ENCODE measurements at places on chromosomes 3 and 15. TPM values are rescaled to one million over a fixed set of nuclear protein-coding genes. Genes with fewer than 3 reads are reported as not detected.

The XPC gene
- 34.7 TPM for total RNA-seq

The C3orf70 gene
- total RNA-seq = under 0.01 TPM

The SAMD7 gene
- not detected for total RNA-seq

The LTF gene
- total RNA-seq = 3.2 TPM

The RAP2B gene
- 22.1 TPM for total RNA-seq

The SEMA5B gene
- total RNA-seq = 0.27 TPM

The PPP2R3A gene
- total RNA-seq = 2.2 TPM

The PRC1 gene
- total RNA-seq = 28.8 TPM

The OR5K2 gene
- not detected for total RNA-seq

The PPP1R14D gene
- not detected for total RNA-seq

The GRK7 gene
- not detected for total RNA-seq

- DNase-seq = no peak
Measured at GRCh38 chr15:47188758-47189507, 528.4 kb upstream of the SEMA6D start.

DNA sequence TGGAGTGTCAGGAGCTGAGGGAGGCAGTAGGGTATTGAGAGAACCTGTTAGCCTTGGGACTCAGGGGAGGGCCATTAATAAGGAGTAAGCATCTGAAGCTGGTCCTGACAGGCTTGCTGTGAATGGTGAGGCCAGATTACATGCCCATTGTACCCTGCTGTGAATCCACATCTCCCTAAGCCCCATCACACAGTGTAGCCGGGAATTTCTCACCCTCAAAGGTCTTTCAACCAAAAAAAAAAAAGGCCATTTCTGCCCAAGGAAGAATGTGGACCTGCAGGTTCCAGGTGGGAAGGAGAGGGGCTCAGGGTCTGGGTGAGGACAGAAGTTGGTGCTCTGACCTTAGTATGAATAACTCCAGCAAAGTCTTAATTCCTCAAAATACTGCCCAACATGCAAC, 37.2 kb downstream of the MAGEF1 start:
- DNase-seq = no peak

GRCh38 chr3:130779486-130779885, 32.9 kb upstream of the PIK3R4 start:
- DNase-seq = no peak

GRCh38 chr3:120284747-120285507, at the start of gene GPR156:
Gene GPR156, minus strand, starts transcription at chr3:120285222. Its CDS starts 41,124 bp downstream, at chr3:120244098.
- DNase-seq = peak; percentile 21

- DNase-seq = no peak
Measured at GRCh38 chr3:154227531-154227930, 96.8 kb downstream of the DHX36 start.

GRCh38 chr3:148974726-148975125, 16.6 kb upstream of the GYG1 start:
- DNase-seq = peak; percentile 24

DNA sequence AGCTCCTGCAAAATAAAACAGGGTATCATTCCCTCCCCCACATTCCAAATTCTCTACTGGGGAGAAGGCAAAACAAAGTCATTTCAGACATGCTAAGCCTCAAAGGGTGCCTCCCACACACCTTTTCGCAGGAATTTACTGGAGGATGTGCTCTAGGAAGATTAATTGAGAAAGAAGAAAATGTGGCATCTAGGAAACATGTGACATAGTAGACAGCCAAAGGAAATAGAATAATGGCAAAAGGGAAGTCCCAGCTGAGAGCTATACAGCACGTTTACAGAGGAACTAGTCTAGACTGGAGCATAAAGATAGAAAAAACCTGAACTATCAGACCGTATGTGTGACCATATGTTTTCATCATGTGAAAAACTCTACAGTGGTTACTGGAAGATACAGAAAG, 58.8 kb upstream of the MELTF start:
- peak; percentile 18 for DNase-seq

- DNase-seq = no peak
Measured at GRCh38 chr3:176041812-176042211, 1155.5 kb downstream of the TBL1XR1 start.

- peak; percentile 73 for DNase-seq
Measured at GRCh38 chr15:89654847-89655805, at the start of gene KIF7. Gene KIF7, minus strand, starts transcription at chr15:89655467. Its CDS starts 2,537 bp downstream, at chr15:89652930.

DNA sequence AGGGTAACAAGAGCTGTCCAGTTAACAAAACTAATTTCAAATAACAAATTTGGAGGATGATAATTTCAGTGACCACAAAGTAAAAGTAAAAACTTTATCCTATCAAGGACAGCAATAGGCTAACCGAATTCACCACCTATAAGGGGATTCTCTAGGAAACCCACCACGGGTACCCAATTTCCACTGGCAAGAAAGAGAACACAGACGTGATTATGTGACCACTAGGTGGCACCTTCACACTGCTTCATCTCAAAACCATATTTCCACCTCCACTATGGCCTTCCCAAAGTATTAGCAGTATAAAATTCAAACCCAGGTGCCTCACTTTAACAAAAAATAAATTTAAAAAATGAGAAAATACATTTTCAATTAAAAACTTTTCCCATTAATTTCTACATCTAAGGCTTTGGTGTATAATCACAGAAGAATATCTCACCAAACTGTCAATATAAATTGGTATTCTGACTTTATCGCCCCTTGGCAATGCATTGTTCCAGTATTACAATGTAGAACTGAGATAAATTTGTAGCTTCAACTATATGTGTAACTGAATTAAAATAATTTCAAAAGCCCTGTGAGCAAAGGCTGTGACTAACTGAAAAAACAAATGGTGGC, 96.5 kb downstream of the FSIP1 start:
- peak; percentile 66 for DNase-seq

- no peak for DNase-seq
Measured at GRCh38 chr15:88174571-88174970, 82.0 kb downstream of the NTRK3 start.

DNA sequence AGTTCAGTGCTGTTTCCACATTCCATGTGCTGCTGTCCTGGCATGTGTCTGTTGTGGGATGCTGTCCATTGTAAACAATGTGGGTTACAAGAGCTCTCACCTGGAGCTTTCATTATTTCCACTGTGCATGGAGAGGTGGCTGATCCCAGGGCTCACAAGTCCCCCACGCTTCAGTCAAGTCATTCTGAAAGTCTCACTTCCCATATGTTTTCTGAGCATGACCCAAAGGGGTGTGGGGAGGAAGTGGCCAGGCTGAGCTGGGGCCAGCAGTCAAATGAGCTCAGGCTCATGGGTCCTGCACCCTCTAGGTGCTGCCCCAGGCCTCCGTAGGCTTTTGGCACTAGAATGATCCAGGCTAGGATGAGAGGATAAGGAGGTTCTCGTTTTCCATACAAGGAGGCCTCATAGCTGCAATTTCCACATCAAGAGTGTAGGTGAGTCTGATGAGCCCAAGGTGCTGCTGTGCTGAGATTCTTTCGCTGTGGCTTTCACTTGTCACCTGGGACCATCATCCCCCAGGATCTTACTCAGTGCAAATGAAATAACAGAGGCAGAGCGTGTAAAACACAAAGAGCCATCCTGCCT, 22.0 kb downstream of the STARD5 start:
- DNase-seq = no peak

DNA sequence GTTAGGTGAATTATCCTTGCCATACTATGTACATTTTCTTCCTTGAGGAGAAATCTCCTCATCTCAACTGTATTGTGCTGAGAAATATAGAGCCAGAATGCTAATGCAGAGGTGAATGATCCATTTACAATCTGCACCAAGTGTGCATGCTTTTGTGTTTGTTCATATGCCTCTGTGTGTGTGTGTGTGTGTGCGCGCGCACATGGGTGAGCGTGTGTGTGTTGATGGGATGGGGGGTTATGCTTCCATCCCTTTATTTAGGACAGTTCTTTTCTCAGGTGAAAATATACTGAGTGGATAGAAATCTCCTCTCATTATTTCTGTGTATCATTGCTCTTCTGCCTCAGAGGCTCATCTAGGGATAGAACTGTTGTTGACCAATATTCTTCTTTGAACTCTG, 626.1 kb downstream of the MCTP2 start:
- no peak for DNase-seq

GRCh38 chr3:128242818-128243601, 89.7 kb downstream of the EEFSEC start:
- no peak for DNase-seq

DNA sequence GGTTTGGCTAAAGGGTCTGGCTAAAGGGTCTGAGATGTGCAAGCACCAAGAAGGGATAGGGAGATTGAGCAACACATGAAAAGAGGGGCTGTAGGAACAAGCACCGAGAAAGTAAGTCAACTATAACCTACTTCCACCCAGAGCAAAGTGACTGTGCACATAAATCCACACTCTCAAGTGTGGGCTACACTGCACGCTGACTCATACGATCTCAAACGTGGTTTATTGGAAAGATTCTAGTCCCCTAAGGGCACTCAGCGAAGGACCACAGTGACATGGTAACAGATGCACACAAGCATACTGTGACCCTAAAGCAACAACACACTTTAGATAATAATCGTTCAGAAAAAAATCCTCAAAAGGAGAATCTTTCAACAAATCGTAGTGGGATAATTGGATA, 48.0 kb downstream of the EHHADH start:
- no peak for DNase-seq

DNA sequence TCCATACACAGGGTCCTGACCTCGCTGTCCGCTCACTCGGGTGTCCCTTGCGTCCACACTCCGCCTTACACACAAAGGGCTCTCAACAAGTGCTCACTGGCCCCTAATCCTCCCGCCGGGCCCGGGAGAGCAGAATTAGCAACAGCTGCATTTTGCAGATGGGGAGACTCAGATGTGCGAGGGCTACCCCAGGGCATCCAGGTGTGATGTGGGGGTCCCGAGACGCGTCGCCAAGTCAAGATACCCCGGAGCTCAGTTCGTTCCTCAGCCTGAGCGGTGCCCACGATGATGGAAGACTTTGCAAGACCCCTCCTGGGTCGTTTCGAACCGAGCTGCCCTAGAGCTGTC, 14.9 kb upstream of the WNT7A start:
- DNase-seq = no peak

DNA sequence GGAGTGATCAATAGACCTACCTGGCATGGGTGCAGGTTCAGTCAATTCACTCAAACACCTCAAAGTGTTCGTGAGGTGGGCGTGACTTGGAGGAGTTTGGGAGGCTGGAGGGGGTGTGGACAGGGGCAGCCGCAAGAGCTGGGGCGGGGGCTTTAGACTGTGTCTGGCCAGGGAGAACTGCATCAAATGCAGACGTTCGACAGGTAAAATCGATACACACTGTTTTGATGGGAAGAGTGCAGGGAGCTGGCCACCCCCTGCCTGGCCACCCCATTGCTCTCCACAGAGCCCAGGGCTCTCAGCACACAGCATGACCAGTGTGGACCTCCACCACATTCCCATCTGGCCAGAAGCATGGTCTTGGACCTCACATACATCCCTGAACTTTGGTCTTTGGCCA, 412.1 kb downstream of the OCA2 start:
- DNase-seq = no peak

DNA sequence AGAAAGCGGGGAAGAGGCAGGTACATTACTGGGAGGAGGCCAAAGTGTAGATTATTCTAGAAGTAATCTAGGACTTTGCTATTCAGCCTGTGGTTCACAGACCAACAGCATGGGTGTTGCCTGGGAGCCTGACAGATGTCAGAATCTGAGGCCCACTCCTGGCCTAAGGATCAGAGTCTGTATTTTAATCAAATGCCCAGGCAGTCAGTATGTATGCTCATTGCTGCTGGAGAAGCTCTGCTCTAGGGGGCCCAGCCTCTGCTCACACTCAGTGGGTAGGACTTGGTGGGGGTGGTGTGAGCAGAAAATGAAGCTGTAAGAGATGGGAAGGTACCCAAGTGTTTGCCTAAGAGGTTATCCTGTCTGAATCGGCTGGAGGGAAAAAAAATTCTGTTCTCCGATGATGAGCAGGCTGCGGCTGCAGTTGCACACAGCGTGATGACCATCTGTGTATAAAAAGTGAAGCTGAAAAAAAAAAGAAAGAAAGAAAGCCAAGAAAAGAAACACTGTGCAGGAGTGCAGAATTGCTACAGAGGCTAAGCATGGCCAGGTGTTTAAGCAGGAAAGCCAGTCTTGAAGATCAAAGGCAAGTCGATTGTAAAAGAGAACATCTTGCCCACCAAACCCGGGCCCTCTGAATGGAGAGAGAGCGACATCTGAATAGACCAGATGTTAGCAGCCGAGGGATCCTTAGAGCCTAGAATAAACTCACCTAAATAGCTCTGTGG, 65.2 kb downstream of the EIF4E3 start:
- DNase-seq = no peak

DNA sequence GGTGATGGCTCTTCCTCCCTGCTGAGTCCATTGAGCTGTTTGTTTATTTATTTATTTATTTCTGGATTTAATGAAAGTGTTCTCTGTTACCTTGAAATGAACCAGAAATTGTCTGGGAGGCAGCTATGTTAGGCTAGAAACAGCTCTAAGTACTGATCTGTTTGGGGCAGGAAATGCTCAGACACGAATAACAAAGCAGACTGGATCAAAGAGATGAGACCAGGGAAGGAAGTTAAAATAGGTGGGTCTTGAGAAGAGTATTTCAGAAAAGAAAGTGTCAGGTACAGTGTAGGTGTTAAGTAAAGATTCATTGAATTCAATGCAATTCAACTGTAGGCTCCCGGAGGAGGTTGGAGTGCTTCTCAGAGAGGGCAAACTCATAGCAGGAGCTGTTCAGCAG, 173.3 kb downstream of the IL20RB start:
- no peak for DNase-seq

DNA sequence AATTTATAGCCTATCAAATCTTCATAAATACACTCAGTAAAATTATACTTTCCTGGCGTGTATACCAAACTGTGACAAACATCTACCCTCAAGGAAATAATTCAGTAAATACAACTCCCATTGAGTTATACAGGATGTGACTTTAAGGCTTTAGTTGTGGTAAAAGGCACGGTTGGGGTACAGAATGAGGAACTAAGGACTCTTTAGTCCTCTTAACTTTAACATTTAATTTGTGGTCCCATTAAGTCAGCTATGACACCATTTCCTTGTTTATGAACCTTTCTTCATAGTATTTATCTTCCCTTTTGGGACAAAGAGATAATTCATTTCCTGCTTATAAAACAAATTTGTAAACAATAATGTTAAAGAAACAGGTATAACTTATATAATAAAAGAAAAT, 30.2 kb downstream of the IFT80 start:
- peak; percentile 62 for DNase-seq

DNA sequence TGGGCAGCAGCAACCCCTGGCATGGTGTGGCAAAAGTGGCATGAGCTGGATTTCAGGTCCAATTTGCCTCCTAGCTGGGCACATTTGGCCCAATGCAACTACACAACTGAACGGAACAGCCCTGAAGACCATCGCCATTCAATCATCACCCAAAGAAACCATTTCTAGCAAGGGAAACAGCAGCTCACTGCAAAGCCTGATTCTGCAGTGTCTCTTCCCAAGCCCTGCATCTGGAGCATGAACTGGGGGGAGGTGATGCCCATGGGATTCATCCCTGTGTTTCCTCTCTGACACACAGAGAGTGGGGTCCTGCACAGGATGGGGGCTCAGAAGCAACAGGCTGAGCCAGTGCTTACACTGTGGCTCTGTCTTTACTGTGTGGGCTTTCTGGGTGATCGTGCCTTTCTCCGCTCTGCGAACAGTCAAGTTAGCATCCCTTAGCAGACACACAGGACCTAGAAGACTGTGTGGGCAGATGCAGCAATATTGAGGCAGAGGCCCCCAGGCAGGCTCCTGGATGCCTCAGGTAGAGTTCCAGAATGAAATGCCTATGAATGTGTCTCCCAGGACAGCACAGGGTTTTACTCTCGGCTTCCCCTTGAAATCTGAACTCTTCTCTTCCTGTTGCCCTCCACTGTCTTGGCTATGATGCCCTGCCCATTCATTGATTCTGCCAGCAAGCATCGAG, 91.1 kb upstream of the ALDH1A3 start:
- DNase-seq = no peak
